T-helper 2 cell (primary cell): ENCODE measurements at places on chromosomes 2 and 18.
A peak's percentile ranks its signal among the peaks of the same experiment; 100 is the strongest.

GRCh38 chr2:42569116-42569711 lies 782 bp downstream of the MTA3 start:
- DNase-seq: peak; percentile 31

DNA sequence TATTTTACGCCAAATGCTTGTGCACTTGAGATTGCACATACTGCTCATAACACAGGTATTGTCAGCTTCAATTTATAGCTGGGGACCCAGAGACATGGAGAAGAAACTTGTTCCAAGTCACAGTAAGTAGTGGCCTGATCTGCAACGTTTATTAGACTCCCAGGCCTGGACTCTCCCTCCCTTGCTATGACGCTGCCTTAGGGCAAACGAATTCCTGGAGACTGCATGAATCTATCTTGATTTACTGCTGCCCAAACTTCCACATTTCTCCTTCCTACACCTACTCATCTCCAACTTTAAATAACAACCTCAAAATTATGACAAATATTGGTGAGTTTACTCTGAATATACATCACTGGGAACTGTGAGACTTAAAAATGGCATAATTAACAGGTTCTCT lies 145.1 kb upstream of the CCDC195 start:
- no peak for DNase-seq

DNA sequence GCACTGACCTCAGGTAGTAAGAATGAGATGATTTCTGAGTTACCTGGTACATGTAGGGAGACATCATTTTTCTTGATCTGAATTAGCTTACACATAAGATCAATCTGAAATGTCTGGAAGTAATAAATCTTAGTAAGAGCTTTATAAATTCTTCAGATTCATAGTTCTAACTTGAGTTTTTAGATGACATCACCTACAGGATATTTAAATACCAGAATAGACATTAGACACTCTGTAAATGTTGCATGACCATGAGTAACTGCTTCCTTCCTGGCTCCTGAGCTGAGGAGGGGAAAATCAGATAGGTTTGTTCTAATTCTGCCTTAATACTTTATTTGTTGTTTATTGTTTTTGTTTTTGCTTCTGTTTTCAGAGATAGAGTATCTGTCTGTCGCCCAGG lies 181.8 kb downstream of the PHLPP1 start:
- DNase-seq: no peak

GRCh38 chr18:2312440-2312839 lies 258.9 kb downstream of the METTL4 start:
- no peak for DNase-seq

- no peak for DNase-seq
These were observed 161.5 kb downstream of the WDR7 start for GRCh38 chr18:56812674-56813073.

- no peak for DNase-seq
These were observed 10.9 kb downstream of the SH2D6 start for GRCh38 chr2:85429213-85429923.

DNA sequence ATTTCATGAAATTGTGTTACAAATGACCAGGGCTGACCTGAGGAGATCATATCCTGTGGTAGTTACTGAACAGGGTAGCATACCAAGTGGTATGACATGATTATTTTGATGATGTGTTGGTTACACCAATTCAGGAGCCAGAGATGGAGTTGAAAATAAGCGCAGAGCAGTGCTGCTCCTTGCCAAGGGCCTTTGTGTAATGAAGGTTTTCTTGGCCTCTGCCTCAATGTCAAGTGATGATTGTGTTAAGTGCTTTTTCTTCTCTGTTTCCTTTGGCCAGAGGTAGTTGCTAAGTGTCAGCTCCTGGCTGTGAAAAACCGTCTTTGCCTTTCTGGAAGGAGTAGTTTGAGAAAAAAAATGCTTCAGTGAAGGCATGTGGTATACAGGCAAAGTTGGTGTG lies 131.2 kb downstream of the CERS6 start:
- DNase-seq: no peak

DNA sequence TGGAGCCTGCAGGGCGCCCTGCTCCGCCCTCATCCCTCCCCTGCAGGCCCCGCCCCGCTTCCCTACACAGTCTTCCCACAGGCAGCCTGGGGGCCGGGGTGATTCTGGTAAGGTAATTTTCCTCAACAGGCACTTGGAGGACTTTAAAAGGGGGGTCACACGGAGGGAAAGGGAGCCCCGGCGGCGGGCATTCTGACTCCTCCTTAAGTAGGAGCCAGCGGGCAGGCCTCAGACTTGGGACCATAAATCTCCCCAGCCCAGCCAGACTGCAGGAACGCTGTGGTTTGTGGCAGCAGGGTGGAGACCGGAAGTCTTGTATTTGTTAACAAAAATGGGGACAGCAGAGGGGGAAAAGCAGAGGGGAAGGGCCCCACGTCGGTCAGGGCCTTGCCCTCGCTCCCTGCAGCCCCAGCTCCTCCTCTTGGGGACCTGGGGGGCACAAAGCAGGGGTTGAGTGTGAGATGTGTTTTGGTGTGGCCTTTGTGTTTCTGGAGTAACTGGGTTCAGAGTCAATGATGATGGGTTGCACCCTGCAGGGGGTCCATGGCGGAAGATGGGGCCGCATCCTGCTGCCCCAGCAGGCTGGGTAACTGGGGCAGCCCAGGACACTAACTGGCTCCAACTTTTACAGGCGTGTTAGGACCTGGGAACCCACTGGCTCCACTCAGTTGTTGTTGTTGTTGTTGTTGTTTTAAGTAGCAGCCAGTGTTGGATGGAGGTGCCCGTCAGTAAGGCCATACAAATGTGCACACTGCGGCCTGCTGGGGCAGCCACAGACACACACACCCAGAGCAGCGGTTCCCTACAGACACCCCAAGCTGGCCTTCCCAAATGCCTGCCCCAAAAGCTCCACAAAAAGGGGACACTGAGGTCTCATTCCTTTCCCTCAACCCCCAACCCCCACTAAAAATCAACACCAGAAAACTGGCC lies 27.7 kb downstream of the SMAD7 start:
- no peak for DNase-seq

- no peak for DNase-seq
These were observed 24.4 kb downstream of the NFE2L2 start for GRCh38 chr2:177239932-177240630.

DNA sequence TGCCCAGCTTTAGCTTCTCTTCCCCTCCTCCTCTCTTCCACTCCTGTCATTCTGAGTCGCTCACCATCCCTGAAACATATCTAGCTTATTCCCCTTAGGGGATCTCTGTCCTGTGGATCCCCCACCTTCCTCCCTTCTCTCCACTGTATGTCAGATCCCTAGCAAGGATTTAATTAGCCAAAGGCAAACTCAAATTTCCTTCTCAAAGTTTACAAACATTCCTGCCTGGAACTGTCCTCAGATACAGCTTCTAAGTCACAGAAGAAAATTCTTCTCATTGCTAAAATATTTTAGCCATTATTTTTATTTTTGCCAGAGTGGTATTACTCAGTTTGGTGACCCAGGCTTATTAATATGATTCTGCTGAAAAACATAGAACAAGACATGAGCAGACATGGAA lies 315.3 kb downstream of the CYP26B1 start:
- no peak for DNase-seq

DNA sequence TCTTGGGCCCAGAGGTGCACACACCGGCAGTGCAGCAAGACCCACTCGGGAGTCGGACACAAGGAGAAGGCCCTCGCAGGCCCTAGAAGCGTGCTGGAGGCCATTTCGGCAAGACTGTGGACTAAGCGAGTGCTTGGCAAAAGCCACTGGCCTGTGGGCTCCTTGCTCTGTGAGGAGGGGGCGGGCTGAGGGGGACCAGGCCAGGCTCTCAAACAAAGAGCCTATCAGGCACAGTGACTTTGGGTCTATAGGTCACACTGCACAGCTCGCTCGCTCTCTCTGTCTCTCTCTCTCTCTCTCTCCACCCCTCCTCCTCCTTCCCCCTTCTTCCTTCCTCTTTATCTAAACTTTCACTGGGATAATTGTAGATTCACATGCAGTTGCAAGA lies 23.6 kb upstream of the ZCCHC2 start:
- no peak for DNase-seq

DNA sequence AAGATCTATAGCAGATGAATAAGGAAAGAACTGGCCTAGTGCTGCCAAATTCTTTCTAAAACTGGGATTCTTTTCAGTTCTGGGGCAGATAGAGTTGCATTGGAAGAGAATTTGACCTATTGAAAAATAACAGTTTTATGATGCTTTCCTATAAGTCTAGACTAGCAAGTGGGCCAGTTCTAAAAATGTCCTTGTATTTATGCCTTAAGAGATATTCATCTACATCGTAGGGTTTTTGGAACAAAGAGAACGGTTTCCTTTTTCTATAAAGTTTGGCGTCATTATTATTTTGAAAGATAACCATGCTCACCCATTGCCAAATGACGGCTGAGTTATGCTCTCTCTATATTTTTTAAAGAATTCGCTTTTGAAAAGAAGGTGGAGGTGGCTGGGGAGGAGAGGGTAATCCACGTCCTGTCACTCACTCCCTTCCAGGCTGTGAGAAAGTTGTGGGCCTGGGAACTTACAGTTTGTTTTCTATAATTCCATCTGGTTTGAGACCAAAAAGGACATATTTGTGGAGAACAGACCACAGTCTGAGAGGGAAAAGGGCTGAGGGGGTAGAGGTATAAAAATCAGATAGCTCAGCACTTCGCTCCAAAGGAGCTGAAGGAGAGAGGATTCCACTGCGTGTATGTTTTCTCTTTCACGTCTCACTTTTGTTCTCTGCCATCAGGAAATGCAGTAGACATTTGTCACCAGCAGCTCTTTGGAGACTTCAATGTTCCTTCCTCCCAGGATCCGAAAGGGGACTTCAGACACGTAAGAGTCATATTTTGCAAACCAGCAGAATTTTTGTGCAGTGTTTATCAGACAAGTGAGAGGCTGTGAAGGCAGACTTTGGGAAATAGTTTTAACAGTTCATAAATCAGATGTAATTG lies 281.9 kb upstream of the FN1 start:
- no peak for DNase-seq

- no peak for DNase-seq
These were observed 1.5 kb upstream of the FLACC1 start for GRCh38 chr2:201358684-201359083.

GRCh38 chr2:40405465-40405864 lies 46.4 kb downstream of the SLC8A1 start:
- DNase-seq: no peak

DNA sequence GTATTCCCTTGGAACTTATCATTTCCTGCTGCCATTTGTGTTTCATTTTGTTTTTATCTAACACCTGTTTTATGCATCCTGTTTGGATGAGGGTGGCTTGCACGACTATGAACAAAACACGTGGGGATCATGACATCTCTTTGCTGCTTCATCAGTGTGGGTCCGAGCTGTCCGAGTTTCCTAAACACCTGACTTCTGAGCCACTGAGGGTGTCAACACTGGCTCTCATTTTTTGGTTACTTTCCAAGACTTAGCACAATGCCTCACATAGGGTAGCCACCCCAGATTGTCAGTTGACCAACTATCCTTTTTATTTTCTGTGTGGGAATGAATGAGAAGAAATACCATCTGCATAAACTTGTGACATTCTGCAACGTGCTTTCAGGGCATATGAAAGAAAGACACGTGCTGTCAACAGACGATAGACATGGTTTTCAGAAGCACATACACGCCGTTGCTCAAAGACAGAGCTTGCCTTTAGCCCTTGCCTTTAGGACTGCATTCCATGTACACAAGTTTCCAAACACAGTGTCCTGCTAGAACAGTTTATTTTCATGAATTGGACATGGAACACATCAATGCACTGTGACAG lies 166.7 kb downstream of the MYT1L start:
- no peak for DNase-seq

DNA sequence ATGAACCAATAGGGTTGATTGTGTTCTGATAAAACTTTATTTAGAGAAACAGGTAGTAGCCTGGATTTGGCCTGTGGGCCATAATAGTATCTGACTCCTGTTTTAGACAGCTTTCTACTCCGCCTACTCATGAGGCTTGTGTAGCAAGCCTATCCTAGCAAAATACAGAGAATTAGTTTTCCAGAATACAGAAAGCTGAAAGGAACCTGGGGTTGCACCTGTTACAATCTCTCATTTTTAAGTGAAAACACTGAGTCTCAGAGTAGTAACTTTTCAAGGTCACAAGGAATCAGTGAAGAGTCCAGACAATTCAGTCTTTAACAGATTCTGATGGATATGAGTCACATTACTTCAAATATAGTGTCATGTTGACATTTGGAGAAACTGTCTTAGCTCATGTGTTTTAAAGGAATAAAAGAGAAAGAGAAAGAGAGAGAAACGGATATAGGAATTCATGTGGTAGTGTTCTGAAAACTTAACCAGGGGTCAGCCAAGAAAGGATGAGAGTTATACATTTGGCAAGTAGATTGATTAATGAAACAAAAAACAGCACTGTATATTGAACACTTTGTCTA lies 17.0 kb downstream of the ARHGAP28 start:
- DNase-seq: no peak

DNA sequence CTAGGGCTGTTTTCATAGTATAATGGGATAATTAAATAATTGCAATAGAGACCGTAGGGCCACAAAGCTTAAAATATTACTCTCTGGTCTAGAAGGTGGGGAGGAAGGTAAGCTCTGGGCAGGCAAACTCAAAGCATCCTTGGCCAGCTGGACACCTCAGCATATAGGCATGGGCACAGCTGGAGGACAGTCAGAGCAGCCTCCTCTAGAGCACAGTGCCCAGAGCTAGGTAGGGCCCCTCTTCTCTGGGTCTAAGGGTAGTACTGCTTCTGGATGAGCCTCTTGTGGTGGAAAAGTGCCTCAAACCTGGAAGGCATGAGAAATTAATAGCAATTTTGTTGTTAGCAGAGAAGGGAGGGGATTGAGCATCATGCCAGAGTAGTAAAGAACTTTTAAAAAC lies 291.3 kb upstream of the FBXO11 start:
- DNase-seq: no peak

DNA sequence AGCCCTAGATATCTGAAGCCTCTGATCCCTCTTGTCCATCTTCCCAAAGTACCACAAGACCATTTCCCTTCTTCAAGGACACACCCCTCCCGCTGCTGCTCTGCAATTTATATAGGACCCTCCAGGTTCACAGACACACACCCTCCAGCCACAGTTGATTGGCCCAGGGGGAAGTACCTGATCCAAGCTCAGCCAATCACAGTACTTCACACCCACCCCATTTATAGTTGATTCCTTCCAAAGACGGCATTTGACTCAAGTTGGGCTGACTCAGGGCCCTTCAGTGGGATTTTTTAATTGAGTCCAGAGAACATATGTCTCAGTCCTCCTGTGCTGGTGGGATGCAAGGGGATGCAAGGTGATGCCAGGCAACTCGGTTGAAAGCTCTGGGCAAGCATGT lies 59.2 kb downstream of the GYPC start:
- no peak for DNase-seq

- DNase-seq: no peak
These were observed 38.5 kb upstream of the ATG16L1 start for GRCh38 chr2:233213011-233213410.

GRCh38 chr2:69933254-69933828 lies 18.4 kb downstream of the MXD1 start:
- DNase-seq: no peak

DNA sequence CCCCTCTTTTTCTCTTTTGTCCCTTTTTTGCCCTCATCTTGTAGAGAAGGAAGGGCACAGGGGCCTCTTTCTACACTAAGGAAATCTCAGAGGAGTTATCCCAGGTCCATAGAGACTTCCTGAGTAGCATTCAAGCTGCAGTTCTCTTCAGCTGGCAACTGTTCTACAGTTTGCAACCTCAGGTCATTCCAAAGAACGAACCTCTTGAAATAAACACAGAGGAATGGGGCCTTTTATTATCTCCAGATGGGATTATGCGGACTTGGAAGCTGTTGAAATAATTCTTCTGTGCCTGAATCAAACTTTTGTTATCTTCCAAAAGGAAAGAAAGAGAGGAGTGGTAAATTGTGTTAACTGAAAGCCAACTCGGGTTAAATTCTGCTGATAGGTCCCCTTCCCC lies 31.0 kb upstream of the NFE2L2 start:
- no peak for DNase-seq

GRCh38 chr18:49813069-49813318 lies 339 bp downstream of the ACAA2 start:
- no peak for DNase-seq
